ENCODE measurements at places on chromosomes 12 and 14.

DNA sequence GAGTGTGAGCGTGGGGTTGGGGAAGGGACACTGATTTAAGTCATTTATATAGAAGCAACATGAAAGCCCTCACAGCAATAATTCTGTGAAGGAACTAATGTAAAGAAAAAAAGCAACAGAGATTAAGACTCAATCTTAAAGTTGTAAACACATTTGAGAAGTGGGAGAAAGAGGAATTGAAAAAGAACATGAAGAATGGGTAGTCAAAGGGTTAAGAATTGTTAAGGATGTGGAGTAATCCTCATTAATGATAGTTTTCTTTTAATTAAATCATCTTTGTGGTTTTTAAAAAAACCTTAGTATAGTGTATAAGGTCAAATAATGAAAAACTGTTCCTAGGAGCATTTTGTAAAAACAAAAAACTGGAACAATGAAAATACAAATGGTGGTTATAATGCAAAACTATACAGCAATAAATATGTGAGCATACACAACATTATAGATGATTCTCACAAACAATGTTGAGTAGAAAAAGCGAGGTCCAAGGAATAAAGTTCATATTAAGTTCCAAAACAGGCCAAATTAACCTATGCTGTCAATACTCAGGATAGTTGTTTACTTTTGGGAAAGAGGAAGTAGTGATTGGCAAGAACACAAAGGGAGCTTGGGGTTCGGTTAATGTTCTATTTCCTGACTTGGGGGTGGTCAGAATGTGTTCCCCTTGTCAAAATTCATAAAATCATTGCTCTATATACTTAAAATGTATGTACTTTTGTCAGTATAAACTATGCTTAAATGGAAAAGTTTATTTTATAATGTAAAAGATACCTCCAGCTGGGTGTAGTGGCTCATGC, 120.4 kb upstream of the ATF7IP start:
- no peak for DNase-seq

DNA sequence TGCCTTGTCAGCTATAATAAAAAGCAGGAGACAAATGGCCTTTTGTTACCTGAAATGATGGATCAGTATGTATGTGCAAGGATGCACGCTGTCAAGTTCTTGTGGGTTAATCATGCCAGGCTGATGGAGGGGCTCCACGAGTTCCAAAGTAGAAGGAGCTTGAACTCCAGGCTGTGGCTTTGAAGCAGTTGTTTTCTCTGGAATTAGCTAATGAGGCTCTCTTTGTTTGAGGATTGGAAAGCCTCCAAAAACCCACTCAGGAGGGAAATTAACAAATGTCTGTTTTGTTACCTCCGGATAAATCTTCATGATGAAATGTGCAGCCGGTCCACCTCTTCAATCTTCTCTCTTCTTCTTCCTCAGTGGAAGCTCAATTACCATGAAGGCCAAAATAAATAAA, 605.5 kb downstream of the DIO2 start:
- no peak for DNase-seq

GRCh38 chr14:33364466-33364865, 425.8 kb downstream of the NPAS3 start:
- no peak for DNase-seq

DNA sequence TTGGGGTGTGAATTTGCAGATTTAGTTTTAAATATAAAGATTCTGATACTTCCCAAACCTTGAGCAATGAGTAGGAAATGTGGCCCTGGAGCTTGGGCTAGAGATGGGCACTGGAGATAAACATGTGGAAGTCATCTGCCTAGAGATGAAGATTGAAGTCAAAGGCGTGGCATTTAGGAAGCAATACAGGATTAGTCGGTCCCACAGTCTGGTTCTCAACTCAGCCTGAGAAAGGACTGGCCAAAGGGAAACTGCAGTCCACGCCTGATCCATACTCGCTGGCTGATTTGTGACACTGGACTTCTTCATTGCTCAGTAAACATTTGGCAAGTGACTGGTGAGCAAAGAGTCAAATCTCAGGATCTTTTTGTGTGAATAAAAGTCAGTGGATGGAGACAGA, 268.2 kb upstream of the ATP2B1 start:
- DNase-seq = no peak

DNA sequence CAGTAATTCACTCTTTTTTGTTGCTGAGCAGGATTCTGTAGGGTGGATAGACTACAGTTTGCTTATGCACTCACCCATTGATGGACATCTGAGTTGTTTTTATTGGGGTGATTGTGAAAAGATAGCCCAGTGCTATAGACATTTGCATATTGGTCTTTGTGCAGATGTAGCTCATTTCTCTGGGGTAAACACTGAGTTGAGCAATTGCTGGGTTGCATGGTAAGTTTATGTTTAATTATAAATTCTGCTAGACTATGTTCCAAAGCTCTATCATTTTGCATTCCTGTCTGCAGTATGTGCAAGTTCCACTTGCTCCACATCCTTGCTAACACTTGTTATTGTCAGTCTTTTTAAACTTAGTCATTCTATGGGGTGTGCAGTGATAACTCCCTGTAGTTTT, 65.4 kb upstream of the RFLNA start:
- no peak for DNase-seq

- DNase-seq = no peak
Measured at GRCh38 chr14:54121466-54122027, 164.9 kb upstream of the BMP4 start.

GRCh38 chr14:71405676-71406075, 498.4 kb downstream of the PCNX1 start:
- DNase-seq = no peak

GRCh38 chr14:78592616-78593219, 422.5 kb downstream of the NRXN3 start:
- no peak for DNase-seq

DNA sequence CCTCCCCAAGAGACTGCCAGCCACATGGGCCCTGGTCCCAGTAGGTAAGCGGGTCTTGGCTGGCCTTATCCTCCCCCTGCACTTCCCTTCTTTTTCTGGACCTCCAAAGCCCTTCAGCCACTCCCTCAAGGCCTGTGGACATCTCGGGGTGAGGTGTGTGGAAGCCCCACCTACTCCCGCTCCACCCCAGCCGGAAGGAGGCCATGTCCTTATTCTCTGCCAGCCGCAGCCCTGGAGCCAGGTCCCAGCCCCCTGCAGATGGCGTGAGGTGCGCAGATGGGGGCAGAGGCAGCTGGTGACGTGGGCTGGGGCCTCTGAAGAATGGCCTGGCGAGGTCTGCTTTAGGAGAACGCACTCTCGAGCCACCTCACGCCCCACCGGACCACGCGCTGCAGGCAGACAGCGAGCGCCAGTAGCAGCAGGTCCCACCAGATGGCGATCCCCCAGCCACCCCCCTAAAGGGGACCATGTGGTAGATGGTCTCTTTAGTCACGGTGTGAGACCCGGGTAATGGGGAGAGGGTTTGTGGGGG, 167.1 kb downstream of the TSPAN9 start:
- no peak for DNase-seq

- no peak for DNase-seq
Measured at GRCh38 chr12:113200021-113200797, 14.7 kb downstream of the RITA1 start.

GRCh38 chr12:31322801-31323207, 3.1 kb downstream of the SINHCAF start:
- DNase-seq = no peak

GRCh38 chr12:109291521-109292341, 17.4 kb downstream of the FOXN4 start:
- peak; percentile 83 for DNase-seq

DNA sequence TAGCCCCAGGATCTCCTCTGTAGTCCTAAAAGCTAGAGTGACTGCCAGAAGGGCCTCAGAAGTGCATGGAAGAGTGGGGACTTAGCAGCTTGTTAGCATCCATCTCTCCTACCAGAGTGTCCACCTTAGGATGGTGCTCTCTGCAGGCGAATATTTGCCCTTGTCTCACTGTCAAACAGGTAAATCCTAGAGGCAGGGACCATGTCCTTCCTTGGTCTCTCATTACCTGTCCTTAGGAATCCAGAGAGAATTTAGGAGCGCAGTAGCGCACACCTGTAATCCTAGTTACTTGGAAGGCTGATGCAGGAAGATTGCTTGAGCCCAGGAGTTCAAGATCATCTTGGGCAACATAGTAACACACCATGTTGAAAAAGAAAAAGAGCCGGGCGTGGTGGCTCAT, 21.4 kb downstream of the AGAP2 start:
- no peak for DNase-seq

- no peak for DNase-seq
Measured at GRCh38 chr14:99192830-99193229, 79.2 kb downstream of the BCL11B start.
